Activated CD8-positive, alpha-beta T cell treated with anti-CD3 and anti-CD28 coated beads, Interleukin-2, amount 10 ng/mL, durations not matched to agents 7 days and 5 days (primary cell): ENCODE measurements at places on chromosomes 1 and 21. TPM values are rescaled to one million over a fixed set of nuclear protein-coding genes. Genes with fewer than 3 reads are reported as not detected.

DNA sequence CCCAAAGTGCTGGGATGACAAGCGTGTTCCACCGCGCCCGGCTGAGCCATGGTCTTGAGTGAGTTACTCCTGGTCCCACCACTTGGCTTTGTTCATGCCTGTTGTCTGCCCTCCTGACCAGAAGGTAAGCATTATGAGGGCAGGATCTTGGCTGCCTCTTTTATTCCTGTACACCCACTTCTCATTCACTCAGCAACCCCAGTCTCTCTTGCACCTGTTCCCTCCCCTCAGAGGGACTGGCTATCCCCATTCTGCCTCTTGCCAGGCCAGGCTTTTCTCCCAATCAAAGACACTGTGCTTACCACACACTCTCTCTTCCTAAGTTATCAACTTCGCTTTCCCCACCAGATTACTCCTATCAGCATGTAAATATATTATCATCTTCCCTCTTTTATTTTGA, 26.4 kb downstream of the SPATA21 start:
- H3K27ac ChIP-seq = no peak overlapping the region
- no peak for DNase-seq
- no peak overlapping the region for H3K4me3 ChIP-seq
- H3K4me1 ChIP-seq = no peaks in the 10 kb centered on the region
- H3K27me3 ChIP-seq = peaks cover 7% of the 10 kb centered on the region

Gene LCE2C
- not detected for total RNA-seq

DNA sequence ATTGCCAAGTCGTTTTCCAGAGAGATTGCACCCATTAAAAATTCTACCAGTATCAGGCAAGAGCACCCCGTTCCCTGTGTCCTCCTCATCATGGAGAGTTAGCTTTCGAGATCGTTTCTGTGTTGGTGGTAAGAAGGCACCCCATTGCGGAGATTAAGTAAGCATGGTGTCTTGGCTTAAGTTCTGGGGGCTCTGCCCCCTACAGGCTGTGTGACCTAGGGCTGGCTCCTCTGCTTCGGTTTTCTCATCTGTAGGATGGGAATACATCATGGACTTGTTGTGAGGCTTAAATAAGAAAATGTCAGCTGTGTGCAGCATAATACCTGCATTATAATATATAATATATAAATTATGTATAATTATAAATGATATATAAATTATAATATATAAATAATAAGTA, 36.8 kb upstream of the TENT5C start:
- no peak overlapping the region for H3K27ac ChIP-seq
- peaks cover 30% of the 10 kb centered on the region for H3K4me1 ChIP-seq
- peaks cover 6% of the 10 kb centered on the region for H3K27me3 ChIP-seq
- H3K4me3 ChIP-seq = no peak overlapping the region
- DNase-seq = no peak

DNA sequence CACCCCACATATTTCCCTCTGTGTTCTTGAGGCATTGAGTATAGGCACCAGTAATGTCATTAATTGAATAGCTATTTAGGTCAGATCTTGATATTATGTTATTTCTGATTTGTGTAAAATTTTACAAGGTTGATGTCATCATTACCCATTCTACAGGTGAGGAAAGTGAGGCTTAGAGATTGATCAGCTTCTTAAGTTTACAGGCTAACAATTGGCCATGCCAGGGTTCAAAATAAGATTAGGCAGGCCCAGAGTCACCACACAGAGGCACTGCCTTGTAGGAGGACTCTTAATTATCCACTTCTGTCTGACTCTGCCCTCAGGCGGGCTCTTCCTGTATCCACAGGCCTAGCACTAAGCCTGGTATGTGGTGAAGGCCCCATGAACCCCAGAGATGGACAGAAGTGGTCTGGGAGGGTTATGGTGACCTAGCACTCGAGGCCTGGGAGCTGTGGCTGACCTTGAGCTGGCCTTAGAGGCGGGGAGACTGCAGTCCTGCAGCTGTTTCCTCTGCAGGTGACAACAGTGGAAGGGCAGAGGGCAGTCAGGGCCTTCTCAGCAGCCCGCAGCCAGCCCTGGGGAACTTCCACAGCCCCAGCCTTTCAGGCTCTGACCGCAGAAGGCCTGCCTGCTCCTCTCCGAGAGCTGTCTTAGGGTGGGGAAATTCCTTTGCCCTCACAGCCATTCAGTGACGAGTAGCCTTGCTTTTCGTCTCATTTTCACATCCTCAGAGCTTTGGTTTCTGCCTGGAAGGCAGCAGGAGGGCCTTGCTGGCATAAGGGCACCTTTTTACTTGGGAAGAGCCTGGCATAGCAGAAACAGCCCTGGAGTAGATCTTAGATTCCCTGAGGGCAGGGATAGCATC, 12.2 kb downstream of the ZDHHC18 start:
- no peak overlapping the region for H3K4me3 ChIP-seq
- peak overlapping the region; percentile 63 for H3K27ac ChIP-seq
- H3K27me3 ChIP-seq = no peaks in the 10 kb centered on the region
- H3K36me3 ChIP-seq = peaks cover 59% of the 10 kb centered on the region

GRCh38 chr1:20069874-20070273, at the start of gene PLA2G5:
Gene PLA2G5 (plus strand): TSS chr1:20070194. CDS start chr1:20084831, 14,637 bp downstream.
- H3K27ac ChIP-seq = no peak within 1 kb of the TSS
- DNase-seq = no peak
- no peak within 1 kb of the TSS for H3K4me3 ChIP-seq
- peaks cover 24% of the 10 kb centered on the region for H3K27me3 ChIP-seq

Gene PODN
- not detected for total RNA-seq

Gene GJB4
- not detected for total RNA-seq
